HTR-8/SVneo (cell line): ENCODE measurements at places on chromosomes 5 and 9.
A peak's percentile ranks its signal among the peaks of the same experiment; 100 is the strongest.

GRCh38 chr5:115977096-115977495, 14.8 kb downstream of the LVRN start:
- no peak for DNase-seq

GRCh38 chr9:94875300-94876020, 149.0 kb downstream of the AOPEP start:
- DNase-seq, result no peak

DNA sequence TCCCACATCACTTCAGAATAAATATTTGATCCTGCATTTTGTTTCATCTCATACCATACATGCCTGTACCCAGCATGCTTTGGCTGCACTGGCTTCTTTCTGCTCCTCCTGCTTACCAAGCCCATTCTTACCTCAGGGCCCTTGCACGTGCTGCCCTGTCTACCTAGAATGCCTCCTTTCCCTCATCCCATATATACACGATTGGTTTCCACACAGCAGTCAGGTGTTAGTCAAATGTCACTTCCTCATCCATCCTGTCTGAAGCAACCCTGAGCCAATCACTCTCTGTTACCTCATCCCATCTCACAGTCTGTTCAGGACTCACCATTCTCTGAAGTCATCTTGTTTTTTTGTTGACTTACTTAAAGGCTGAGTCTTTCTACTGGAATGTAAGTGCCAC, 30.3 kb downstream of the CAST start:
- no peak for DNase-seq

DNA sequence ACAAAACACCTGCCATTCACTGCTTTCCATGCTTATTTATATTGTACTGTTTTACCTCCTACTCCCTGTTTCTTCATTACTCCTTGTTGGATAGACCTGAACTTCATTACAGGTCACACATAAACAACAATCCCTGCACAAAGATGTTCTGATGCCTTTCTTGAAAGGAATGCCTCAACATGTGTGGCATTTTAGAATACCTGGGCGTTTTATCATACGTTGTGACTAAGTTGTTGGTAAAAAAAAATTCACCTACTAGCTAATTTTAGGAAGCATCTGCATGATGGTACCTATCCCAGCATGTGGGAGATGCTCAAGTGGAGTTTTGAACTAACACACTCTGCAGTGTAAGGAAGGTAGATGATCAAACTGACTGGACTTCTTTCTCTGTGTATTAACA, 604.1 kb downstream of the TAF11L14 start:
- DNase-seq, result no peak

DNA sequence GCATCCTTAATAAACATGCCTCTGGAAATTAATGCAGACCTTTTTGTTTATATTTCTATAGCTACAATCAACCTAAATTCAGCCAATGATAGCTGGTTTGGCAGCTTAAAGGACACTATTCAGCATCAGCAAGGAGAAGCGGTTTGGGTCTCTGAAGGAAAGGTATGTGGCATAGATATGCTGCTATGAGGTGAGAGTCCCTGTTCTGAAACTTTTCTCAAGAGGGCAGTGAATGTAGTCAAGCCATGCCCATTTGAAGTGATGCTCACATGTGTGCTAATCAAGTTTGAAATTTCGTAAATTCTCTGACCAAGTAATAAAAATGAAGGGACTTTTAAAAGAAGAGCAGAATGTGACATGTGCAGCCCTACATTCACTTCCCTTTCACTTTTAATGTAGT, 72.6 kb downstream of the TJP2 start:
- no peak for DNase-seq

DNA sequence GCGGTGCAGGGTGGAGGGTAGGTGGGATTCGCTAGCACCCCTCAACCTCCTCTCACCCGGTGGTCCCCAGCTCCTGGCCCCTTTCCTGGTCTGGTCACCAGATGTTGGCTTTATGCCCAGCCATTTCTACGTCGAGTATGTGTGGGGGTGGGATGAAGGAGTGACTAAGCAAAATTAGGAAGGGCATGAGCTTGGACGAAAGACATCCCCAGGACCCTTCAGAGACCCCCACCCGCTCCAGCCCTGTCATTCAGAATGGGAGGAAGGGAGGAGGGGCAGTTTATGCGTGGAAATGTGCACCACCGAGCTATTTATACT, 742 bp downstream of the BHMT2 start:
- DNase-seq, result no peak

DNA sequence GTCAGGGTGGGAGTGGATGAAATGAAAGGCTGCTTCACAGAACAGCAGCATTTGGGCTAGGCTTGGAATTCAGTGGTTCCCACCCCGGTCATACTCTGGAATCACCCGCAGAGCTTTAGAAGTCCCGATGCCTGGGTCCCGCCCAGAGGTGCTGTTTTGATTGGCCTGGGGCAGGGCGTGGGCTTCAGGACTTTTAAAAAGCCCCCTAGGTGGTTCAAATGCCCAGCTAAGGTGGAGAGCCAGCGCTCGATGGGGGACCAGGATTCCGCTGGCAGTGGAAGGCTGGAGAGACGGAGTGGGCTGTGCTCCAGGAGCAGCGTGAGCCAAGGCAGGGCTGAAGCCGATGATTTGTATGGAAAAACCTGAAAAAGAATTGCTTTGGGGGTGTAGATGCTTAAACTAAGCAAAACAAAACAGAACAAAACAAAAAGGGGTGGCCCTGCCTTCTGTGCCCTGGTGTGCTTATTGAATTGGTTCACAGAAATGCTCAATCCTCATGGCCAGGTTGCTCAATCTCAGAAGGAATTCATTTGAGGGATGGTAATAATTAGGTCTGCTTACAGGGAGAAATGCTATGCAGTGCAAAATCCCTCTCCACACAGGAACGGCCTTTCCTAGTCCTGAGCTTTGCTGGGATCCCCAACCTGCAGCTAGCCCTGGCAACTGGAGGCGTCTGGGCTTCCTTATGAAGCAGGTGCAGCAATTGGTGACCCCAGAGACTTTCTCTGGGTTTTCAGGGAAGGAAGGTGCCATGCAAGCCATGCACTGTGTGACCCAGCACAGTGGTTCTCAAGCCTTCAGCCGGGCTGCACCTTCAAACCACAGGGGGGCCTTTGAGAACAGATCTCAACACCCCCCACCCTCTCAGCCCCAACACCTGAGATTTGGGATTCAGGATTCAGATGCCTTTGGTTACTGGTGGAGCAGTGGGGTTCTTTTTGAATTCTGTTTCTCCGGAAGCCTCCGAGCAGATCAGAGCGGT, 174.0 kb upstream of the ZNF618 start:
- DNase-seq, result no peak

DNA sequence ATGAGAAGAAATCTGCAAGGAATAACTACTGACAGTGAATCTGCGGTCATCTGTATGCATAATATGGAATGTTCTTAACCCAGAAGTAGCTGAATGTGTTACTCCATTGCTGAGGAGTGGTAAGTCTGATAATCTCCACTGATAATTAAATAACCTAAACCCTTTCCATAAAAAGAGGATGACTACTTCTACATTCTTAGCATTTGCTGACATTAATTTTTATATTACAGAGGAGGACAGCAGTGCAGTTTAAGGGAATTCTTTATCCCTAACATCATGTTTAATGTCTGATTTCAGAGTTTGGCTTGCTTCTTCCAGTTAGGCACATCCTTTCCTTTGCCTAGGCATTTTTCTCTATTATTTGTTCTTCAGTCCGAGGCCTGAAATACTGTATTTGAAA, 52.2 kb downstream of the CDC42SE2 start:
- DNase-seq, result no peak

DNA sequence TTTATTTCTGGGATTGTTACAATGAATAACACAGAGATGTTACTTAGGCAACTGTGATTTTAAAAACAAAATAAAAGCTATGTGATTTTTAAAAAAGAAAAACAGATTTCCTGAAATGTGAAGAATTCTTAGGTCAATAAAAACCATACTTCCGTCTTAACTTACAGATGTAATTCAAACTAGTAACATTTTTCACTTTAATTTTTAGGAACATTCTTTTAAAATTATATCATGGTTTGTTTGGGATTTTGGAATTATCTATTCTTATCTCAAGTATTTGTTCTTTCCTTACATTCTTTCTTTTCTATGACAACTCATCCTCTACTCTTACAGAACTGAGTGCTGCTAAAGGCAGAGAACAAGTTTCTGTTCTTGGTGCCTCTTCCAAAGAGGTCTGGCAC, 159.5 kb downstream of the RAPGEF6 start:
- DNase-seq, result no peak

- DNase-seq, result peak; percentile 24
Observed at GRCh38 chr5:78647351-78647818, 1.2 kb downstream of the LHFPL2 start.

DNA sequence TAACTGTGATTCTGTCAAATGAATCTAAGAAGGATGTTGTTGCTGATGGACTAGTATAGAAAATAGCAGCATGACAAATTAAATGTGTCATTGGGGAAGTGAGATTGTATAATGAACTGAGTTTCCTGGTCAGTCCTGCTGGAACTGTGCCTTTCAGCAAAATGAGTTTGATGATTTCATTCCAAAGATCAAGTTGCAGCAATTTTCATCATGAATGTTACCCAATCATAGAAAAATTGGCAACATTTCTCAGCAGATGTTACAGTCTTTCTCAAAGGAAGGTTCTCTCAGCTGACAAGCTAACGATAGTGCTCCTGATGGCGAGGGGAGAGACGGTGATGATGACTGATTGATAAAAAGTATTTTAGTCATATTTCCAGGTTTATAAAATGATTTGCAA, 10.7 kb downstream of the PCDHAC2 start:
- DNase-seq, result no peak

DNA sequence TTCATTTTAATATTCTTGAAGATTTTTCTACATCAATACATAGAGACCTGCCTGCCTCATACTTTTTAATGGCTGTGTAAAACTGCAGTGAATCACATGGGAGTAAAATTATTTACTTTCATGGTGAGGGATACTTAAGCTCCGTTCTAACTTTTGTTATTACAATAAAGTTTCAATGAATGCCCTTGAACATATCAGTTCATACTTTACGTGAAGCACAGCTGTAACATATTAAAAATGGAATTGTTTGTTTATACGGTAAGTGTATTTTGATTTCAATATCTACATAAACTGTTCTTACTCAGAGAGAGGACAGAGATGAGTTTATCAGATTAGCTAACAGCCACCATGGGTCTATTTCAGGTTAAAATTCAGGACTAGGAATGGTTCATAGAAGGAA, 155.1 kb downstream of the NR3C1 start:
- DNase-seq, result no peak

DNA sequence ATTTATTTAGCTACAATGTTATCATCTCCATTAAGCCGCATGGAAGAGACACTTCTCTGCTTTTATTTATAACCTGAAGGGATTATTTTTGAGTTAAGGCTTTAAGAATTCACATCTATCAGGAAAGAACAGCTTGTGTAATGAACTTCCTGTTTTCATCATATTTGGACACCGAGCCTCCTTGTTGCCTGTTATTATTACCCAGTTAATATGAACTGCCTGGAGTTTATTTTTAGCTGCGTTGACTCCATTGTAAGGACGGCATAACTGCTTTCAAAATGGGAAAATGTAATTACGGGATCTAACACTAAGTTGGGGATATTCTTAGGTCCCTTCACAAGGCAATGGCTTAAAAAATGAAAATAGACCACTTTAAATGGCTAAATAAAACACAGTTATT, 89.0 kb upstream of the NR4A3 start:
- no peak for DNase-seq

DNA sequence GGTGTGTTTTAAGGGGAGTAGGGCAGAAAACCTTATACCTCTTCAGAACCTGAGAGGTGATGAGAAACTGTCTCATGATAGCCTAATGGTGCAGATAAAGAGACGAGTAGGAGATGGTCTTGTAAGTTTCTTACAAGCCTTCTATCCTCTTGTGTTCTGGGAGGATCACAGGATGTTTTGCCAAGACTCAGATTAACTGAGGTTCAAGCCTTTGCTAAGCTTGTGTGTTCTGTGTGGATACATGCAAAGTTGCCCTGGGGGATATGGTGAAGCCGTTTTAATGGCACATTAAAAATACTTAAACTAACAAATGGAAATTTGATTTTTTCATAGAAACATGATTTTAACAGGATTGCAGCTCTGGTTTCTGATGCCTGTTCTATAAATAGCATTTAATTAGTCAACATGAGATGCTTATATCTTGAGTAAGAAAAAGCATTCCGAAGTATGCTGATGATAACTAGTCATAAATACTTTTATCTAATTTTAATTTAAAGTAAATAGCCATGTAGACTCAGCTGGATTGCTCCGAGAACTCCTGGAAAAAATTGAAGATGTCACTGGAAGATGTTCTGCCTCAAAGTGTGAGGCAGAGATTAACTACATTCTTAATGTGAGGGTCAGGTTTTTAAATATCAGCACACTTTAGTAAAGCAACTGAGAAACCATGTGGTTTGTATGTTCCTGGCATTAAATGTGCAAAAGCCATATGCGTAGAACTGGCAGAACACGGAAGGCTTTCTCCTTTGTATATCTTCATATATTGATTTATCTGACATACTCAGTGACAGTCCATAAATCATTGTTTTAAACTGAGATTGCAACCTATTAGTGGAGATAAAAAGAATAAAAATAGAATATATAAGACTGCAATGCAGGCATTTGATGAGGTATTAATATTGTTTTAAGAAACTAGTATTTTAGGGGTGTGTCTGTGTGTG, 53.7 kb downstream of the IPO11 start:
- no peak for DNase-seq

GRCh38 chr5:158811350-158811749, 288.4 kb downstream of the EBF1 start:
- no peak for DNase-seq

GRCh38 chr5:179118756-179119414, 58.7 kb downstream of the ZNF354C start:
- DNase-seq, result no peak

DNA sequence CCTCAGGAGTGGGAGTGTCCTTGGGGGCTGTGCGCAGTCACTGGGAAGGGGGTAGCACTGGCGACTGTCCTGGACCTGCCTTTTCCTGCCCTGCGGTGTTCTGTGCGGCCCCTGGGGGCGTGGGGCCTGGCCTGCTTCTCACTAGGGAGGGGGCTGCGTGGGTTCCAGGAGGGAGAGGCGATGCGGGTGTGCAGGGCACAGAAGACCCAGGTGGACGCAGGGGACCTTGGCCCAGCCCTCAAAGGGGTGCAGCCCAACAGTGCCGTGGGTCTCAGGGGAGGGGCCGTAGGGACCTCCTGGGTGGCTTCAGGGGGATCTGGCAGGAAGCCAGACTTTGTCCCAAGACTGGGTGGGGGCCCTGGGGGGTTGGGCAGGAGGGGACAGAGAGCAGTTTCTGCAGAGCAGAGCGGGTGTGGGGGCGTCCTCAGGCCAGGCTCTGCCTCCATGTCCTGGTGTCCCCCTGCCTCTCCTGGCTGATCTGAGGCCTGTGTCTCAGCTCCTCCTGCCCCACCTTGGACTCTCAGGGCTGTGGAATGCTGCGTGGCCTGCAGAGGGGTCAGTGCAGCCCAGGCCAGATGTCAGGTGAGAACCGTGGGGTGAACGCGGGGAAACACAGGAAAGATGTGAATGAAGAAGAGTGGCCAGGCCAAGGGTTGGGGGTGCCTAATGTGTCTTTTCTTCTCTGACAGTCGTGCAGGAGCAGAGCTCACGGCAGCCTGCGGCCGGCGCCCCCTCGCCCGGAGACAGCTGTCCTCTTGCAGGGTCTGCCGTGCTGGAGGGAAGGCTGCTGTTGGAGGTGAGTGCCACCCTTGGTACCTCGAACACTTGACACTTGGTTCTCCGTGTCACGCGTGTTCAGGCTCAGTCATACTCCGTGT, 54.6 kb downstream of the AHRR start:
- DNase-seq, result no peak

- no peak for DNase-seq
Observed at GRCh38 chr5:172147857-172148256, 40.2 kb downstream of the STK10 start.
